ENCODE measurements at places on chromosomes 5 and 9.

- DNase-seq = no peak
These were observed 130.0 kb downstream of the PDE4D start for GRCh38 chr5:59763541-59763940.

GRCh38 chr5:115543365-115544042 is 1.1 kb downstream of the FEM1C start:
- DNase-seq = peak; percentile 38

- DNase-seq = no peak
These were observed 18.9 kb downstream of the CLPTM1L start for GRCh38 chr5:1325870-1326531.

DNA sequence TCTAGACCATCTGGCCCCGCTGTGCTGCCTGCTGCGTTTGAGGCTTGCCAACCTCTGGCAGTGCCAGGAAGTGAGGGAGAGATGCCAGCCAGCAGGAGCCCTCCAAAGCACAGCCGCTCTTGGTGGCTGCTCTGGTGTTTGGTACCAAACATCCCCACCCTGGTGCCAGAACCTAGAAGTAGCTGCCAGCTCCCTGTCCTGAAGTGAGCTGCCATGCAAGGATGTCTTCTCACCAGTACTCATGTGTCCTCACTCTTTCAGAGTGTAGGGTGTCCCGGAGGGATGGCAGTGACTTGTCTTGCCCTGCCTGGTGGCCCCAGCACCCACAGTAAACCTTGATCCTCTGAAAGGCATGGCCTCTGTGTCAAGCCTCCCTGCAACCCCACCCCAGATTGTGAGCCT is 43.4 kb downstream of the AMBP start:
- DNase-seq = no peak

GRCh38 chr9:101419863-101420262 is 15.7 kb downstream of the ALDOB start:
- DNase-seq = no peak

DNA sequence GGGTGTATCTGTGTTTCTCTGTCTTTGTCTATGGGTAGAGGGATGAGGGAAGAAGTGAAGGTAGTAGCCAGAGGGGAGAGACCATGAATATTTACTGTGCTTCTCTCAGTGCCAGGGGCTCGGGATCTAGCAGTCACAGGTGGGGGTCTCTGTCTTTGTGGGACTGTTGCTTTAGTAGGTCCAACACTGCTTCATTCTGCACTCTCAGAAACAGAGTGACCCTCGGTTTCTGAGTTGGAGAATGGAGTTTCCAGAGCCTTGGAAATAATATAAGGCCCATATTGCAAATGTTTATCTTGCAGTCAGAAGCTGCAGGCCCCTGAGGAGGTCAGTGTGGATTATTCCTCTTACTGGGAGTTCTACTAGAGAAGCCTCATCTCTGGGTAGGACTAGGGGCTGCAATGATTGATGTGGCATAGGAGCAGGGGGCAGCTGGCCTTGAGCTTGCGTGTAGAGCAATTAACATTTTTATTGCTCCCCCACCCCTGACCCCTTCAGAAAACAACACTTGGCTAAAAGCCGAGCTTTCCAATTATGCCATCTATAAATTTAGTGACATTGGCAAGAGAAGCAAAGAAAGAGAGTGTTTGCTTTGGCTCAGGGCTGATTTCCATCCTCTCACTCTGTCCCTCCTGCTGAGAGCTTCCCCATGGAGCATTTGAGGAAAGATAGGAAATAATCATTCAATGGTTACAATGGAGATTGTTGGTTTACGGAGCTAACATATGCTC is 55.0 kb upstream of the TRPC7 start:
- DNase-seq = no peak

DNA sequence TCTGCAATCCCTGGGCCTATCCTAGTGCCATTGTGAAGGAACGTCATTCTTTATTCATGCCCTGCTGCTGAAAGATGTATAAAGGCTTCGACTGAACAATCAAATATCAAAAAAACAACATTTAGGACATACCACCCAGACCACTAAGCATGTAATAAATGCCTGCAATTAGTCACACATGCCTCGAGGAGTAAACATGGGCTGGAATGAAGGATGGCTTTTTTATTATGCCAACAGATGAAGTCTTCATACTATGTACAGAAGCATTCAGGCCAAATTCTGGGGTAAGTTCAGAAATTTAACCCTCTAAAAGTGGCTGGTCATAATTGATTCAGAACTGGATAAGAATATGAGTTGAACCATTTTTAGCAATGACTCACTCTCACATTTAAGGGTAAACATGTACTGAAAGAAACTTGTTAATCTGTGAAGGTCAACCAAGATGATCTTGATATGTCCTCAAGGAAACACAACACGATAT is 38.1 kb downstream of the FAM240B start:
- no peak for DNase-seq

DNA sequence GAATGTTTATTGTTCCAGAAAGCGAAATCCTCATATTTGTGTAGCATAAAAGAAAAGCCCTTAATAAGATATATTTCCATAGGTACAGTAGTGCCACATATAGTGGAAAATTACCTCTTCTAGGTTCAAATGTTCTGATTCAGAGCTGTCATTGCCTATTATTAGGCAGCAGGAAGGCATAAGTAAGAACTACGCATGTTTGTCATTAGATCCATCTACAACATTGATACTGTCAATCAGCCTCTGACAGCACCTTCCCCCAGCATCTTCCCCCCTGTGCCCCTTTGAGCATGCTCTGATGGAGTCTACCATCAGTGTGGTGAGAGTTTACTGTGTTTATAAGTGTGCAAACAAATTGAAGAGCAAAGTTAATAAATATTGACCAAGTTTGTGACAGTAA is 816.1 kb downstream of the TLE4 start:
- DNase-seq = no peak

DNA sequence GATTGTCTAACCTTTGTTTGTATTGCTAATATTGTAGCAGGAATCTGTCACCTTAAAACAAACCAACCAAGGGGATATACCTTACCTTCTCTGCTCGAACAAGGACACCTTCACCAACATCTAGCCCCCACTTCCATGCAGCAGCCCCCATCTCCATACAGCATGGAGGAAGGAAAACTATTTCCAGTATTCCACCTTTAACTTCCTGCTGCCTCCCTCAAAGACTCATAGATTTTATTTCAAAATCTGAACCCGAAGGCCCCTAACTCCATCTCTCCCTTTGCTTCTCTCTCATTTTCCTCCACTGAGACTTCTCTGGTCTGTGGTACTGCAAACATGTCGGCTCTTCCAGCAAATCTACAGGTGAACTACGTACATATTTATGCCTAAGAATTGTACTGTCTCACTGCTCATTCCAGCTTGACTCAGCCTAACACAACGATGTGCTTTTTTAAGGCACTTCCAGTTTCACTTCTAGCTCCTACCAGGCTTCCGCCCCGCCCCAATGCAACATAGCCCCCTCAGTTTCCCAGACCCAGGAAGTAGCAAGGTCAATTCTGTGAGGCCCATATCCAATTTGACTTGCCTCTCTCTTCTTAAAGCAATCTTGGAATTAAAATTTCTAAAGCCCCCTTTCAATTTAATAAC is 70.7 kb upstream of the RNF38 start:
- DNase-seq = peak; percentile 61

GRCh38 chr5:160363660-160364395 is 6.6 kb downstream of the C1QTNF2 start:
- no peak for DNase-seq

- DNase-seq = no peak
These were observed 567.9 kb downstream of the EBF1 start for GRCh38 chr5:158531860-158532259.

- DNase-seq = no peak
These were observed 352.7 kb downstream of the MLLT3 start for GRCh38 chr9:20269620-20270019.

DNA sequence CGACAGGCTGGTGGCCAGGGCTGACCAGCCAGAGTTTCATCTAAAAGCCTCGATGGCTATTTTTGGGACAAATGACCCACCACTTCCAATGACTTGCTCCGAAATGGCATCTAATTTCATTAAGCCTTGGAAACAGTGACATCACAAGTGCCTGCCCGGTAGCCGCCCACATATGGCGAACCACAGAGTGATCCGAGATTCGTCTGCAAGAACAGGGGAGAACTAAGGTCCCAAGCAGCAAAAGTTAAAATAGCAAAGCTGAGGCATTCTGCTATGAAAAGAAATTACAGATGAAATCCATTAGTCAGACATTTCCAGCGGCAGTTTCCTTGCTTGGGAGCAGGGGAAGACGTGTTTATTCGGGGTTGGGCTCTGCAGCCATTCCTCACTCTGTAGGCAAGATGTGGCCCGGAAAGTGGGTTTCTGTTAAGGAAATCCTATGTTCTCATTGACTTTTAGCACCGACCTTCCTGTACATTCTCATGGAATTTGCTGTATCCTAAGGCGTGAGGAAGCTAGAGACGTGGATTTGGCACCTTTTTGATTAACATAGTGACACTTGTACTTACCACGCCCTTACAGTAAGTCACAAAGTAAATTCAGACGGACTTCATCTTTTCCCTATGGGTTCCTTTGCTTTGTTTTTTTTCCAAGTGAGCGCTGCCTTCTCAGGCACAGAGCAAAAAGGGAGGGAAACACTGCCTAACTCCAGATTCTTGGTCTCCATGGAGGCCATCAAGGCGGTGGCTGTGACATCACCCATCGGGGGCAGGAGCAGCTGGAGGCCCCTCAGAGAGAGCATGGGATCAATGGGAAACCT is 45.1 kb downstream of the ERGIC1 start:
- no peak for DNase-seq

DNA sequence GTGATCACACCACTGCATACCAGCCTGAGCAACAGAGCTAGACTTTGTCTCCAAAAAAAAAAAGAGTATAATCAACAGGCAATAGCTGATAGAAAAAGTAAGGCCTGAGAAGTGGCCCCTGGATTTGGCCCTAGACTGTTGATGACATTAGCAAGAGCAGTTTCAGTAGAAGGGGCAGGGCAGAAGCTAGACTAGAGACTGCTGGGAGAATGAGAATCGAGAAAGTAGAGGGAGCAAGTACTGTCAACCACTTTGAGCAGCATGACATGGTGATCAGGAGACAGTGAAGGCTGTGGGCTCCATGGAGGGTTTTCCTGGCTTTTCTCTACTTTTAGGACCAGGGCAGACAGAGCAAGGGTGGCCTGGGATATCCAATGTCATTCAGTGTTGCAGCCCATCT is 34.9 kb upstream of the B4GALT1 start:
- DNase-seq = no peak

DNA sequence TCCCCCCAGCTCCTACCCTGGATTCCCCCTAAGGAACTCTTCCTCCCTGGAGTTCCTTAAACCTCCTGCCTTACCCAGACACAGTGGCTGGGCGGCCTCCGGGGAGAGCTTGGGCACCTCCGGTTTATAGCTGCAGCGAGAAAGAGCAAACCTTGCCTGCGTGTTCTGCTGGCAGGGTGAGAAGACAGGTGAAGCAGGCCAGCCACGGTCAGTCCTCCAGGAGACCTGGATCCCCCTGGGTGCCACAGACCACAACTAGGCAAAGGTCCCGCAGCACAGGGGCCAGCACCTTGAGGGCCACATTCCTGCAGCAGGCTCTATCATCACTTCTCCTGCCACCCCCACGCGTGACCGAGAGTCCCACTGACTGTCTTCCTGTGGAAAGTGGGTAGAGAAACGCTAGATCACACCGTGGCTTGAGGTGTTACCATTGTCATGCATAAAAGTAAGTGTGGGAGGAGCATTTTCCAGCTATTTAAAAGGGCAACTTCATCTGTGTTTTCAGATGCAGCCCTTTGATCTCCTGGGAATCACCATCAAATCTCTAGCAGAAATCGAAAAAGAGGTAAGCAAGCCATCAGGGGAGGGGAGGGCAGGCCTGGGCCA is 130.2 kb upstream of the LMX1B start:
- DNase-seq = no peak

- no peak for DNase-seq
These were observed 132.9 kb downstream of the ADAMTSL1 start for GRCh38 chr9:18606846-18607245.

DNA sequence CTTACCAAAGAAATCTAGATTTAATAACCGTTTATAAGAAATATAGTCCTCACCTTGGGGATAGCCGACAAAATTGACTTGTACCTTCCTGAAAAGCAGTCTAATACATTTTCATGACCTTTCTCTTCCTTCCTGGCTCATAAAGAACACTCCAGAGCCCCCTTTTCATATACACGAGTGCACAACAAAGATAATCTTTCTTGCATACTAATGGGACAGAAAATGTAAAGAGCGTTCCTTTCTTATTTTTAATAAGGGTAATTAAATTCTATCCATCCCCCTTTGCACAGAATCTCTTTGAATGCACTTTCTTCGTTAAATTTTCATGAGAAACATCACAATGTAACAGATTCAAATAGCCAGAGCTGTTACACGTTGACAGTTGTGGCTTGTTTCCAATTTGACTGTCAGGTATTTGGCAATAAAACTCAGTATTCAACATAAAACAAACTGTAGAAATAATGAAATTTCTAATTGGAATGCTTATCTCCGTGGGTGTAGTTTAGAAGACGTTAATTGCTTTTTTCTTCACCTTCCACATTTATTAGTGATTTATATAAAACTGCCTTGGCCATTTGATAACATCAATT is 732.3 kb upstream of the DMAC1 start:
- no peak for DNase-seq

GRCh38 chr5:143576711-143577484 is 173.4 kb upstream of the NR3C1 start:
- no peak for DNase-seq

GRCh38 chr9:104087894-104088293 is 6.2 kb upstream of the SMC2 start:
- no peak for DNase-seq

GRCh38 chr9:9752722-9753121 is 860.1 kb downstream of the PTPRD start:
- DNase-seq = no peak

- DNase-seq = no peak
These were observed 190.6 kb downstream of the FBXL7 start for GRCh38 chr5:15690611-15691010.

- no peak for DNase-seq
These were observed 186.5 kb downstream of the ARHGEF28 start for GRCh38 chr5:73812457-73812856.

GRCh38 chr5:153629027-153629895 is 138.8 kb downstream of the GRIA1 start:
- DNase-seq = no peak

- no peak for DNase-seq
These were observed 198.9 kb downstream of the NXNL2 start for GRCh38 chr9:88733651-88734421.

DNA sequence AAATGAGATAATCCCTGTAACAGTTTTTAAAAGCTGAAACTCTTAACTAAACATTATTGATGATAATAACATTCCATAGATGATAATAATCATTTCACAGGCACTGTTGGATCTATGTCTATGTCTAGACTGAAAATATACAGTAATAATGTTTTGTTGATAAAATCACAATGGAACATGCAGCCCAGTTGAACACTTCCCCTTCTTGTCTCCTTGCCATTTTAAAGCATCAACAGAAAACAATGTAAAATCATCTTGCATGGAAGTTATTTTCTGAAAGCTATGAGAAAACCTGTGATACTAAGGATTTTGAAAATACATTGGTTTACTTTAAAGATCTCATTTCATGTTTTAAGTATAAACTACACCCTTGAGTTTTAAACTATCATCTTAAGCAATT is 1.9 kb downstream of the GAPT start:
- no peak for DNase-seq

Measured in stimulated activated CD4-positive, alpha-beta T cell treated with anti-CD3 and anti-CD28 coated beads, Interleukin-4, amount 100 ng/mL, for 1 hour (primary cell).